ACHN (cell line): ENCODE measurements at places on chromosomes 3 and 15.

- DNase-seq, result no peak
Observed at GRCh38 chr3:116981089-116981488, 271.5 kb downstream of the TUSC7 start.

DNA sequence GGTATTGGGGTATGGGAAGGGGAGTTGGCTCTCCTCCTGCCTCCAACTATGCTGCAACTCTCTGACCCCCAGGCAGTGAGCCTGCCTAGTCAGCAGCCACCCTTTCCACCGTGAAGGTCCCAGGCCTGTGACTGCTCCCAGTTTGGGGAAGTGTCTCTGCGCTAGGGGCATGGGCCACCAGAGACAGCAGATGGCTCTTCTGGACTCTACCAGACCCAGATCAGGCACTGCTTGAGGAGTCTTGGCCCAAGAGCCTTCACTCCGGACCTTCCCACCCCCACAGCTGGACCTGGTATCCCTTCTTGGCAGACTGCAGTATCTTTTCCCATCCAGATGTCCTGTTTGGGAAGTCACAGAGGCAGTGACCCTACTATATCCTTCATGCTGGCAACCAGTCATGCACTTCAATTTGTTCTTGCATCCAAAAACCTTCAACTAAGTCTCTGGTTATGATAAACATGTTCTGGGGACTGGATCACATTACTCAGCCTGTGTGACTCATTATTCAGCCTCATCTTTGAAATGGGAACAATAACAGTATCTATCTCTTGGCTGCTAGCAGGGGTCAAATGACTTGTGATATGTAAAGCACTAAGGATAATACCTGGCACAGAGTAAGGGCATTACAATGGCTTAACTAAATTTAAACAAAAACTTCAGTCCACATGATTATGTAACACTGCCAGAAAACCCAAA, 62.7 kb downstream of the POMGNT2 start:
- no peak for DNase-seq

- peak; percentile 57 for DNase-seq
Observed at GRCh38 chr3:120567370-120568201, 28.6 kb upstream of the NDUFB4 start.

- peak; percentile 19 for DNase-seq
Observed at GRCh38 chr3:120773932-120774331, 31.4 kb downstream of the GTF2E1 start.

- DNase-seq, result no peak
Observed at GRCh38 chr3:36095238-36095637, 285.1 kb upstream of the STAC start.

- no peak for DNase-seq
Observed at GRCh38 chr3:3068358-3068881, 41.8 kb downstream of the IL5RA start.

DNA sequence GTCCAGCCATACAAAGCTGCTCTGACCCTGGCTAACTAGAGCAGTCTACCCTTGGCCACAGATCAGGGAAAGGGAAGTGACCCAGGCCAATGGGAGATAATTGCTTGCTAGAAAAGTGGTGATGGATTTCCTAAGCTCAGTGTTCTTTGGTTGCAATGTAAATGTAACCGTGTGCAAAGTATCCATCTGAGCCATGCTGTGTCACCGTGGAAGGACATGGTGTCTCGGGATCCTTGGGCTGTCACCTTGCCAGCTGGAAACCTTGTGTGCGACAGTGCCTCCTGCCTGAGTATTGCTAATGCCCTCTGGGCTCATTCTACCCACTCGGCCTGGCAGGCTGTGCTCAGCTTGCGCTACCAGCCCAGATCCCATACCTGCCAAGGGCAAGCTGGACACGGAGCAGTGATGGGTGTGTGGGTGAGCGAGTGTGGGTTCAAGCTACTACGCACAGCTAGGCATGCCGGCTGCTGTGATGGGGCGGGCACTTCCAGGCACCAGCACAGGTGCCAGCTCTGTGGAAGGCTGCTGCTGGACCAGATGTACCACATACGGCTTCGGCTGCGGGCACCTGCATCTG, 10.7 kb upstream of the SIAH2 start:
- no peak for DNase-seq

- no peak for DNase-seq
Observed at GRCh38 chr3:169564883-169565282, 98.6 kb downstream of the MECOM start.

DNA sequence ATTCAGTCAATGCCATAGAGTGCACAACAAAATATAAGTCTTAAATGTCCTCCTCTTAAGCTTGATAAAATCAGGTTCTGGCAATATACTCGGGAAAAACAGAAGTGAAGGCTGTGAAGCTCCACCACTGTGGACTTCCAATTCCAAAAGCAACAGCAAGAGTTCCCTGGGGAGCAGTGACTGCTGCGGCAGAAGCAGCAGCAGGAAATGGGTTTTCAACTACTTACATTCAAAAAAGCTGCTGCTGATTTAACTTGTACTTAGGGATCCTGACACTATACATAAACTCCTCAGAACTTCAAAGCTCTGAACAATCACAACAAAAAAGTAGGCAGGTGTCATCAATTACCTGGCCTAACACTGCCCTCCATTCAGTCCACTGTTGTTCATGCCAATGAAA, 4.7 kb downstream of the CEP152 start:
- no peak for DNase-seq

DNA sequence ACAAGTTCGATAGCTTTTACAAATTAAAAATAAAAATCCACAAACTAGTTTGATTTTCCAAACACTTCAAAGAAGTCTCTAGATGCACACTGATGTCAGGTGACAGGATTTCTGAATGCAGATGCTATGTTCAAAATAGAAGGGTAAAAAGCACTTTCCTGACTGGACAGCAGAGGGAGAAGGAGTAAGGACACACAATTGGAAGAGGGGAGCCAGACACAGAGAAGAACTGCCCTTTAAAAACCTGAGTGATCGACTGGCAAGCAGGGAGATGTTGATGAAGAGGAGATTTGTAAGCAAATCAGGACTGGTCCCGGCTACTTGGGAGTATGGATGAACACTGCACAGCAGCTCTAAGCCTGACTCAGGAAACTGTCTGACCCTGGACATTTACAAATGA, 612.8 kb downstream of the MAGI1 start:
- DNase-seq, result peak; percentile 36

DNA sequence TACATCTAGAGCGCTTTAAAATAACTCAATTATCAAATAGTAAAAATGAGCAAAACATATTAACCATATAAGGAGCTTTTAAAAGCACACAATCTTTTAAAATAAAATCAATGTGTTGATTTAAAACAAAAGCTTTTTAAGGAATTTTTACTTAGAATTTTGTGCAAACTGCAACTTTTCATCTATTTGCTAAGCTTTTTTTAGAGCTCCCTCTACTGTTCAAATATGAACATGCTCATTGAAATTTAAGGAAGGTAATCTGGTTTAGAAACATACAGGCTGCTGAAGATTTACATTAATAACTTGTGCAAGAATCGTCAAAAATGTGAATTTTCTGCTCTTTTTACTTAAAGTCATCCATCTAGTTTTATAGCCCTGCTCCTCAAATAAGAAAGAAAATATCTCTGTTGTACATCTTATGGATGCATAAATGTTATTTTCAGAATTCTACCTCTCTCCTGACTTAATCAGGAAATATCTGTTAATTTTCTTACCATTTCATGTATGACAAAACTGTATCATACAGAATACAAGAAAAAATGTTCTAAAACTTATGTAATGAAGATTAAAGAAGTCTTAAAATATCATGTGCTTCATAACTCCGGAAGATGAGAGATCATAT, 469.4 kb upstream of the ROBO2 start:
- DNase-seq, result peak; percentile 31

DNA sequence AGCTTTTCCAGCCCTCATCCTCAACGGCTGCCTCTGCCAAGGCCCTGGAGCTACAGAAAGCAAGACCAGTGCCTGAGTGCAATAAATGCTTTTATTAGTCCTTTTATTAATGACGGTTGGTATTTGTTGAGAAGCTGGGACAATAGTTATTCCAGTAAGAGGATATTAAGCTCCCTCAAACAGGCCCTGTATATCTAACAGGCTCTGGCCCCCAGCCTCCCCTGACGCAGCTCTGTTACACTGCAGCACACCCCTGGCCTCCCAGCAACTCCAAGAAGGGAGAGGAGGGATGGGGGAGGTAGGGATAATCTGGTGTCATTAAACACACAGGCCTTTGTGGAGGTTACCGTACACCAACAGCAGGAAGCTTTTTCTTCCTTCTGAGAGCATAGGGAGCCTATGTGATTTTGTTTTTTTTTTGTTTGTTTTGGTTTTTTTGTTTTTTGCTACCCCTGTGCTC, 30.8 kb upstream of the MAGEF1 start:
- DNase-seq, result no peak

DNA sequence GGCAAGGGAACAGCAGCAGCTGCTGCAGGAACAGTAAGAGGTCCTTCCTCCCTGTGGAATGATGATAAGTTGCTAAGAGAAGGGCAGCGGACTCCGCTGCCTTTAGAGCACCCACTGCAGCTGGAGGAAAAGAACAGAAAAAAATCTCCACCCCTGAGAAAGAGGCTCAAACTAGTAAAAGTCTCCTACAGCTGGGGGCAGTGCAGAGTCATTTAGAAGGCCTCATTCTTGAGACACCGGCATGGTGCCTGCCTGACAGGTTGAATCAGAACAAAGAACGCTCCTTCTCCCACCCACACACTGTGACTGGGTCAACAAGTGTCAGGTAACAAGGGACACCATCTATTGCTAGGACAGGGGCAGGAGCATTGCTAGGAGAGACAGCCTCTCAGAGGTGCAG, 188.4 kb downstream of the ABHD5 start:
- peak; percentile 24 for DNase-seq

DNA sequence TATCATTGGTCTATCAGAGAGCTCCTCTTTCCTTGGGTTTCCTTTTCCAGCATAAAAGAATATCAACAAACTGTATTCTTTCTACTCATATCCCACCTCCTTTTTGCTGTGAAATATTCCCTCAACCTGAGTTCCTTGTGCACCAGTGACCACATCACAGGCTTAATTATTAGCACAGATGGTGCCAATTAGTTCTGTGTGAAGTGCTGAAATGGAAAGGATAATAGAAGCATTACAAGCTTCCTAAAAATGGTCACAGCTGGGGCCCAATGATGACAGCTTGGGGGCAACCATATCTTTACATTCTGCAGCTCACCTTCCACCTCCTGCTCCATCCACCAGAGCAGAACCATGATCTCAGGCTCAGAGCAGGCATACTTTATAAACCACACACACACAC, 84.6 kb downstream of the ANO10 start:
- DNase-seq, result no peak

DNA sequence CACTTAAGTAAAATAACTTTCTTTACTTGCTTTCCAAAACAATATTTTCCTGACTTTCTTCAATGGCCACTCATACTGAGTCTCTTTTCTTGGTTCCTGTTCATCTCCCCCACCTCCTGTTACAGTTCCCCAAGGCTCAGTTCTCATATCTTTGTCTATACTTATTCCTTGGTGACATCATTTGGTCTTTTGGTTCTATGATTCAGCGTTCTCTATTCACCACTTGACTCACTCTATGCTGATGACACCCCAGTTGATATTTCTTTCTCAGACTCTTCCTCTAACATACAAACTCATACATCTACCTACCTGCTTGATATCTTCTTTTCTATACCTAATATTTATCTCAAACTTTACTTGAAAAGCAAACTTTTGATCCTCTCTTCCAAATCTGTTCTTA, 85.0 kb upstream of the P3H2 start:
- peak; percentile 47 for DNase-seq

- no peak for DNase-seq
Observed at GRCh38 chr15:86661580-86661979, 581.9 kb downstream of the AGBL1 start.

DNA sequence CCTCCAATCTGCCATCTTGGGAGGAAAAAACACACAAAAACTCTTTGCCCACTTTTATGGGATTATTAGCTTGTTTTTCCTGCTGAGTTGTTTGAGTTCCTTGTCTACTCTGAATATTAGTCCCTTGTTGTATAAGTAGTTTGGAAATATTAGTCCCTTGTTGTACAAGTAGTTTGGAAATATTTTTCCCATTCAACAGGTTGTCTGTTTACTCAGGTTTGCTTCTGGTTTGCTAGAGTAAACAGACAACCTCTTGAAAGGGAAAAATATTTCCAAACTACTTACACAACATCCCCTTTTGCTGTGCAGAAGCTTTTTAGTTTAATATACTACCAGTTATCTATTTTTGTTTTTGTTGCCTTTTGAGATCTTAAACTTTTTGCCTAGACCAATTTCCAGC, 193.3 kb upstream of the MANF start:
- no peak for DNase-seq

GRCh38 chr3:126613479-126614188, 41.3 kb downstream of the TXNRD3 start:
- no peak for DNase-seq

- no peak for DNase-seq
Observed at GRCh38 chr3:4065085-4065484, 238.1 kb upstream of the SETMAR start.

DNA sequence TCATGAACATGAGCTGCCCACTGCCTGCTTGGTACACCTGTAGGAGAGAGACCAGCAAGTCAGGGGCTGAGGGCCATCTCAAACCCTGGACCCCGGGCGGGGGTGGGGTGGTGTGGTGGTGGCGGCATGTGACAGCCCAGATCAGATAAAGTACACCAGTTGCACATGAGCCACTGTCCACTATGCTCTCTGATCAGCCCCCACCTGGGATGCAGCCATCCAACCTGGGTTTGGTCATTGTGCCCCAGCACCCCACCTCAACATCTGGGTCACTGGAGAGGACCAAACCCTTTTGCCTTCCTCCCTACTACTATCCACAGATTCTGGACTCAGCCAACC, 3.0 kb upstream of the NCKIPSD start:
- no peak for DNase-seq

DNA sequence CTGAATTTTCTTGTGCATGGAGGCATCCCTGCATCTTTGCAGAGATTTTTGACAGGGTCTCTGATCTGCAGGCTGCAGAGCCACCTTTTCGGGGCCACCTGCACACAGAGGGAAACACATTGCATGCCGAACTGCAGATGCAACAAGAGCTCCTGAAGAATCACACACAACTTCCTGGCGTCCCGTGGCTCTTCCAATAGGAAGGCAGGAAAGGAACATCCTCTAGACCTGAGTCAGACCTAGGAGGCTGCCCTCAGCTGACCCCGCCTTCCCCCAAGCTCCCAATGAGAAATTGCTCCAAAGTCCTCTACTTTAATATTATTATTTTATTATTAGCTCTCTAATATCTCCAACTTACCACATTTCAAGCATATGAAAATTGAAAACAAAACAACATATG, 213.2 kb upstream of the ARRDC4 start:
- no peak for DNase-seq

DNA sequence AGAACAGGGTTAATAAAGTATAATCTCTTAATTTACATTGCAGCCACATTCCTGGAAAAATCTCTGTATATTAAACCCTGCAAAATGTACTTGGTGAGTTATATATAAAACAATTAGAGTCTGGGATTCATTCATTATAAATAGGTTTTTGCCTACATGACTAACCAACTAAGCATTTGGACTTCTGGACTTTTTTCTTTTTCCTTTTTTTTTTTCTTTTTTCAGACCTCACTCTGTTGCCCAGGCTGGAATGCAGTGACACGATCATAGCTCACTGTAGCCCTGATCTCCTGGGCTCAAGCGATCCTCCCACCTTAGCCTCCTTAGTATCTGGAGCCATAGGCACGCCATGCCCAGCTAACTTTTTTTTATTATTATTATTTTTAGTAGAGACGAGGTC, 4.5 kb downstream of the DNAJC13 start:
- peak; percentile 42 for DNase-seq

- no peak for DNase-seq
Observed at GRCh38 chr3:112865757-112866156, 19.1 kb upstream of the CD200R1L start.

- DNase-seq, result no peak
Observed at GRCh38 chr3:195573611-195574496, 9.9 kb downstream of the APOD start.
